ENCODE measurements at places on chromosomes 1 and 21. TPM values are rescaled to one million over a fixed set of nuclear protein-coding genes. Genes with fewer than 3 reads are reported as not detected.

DNA sequence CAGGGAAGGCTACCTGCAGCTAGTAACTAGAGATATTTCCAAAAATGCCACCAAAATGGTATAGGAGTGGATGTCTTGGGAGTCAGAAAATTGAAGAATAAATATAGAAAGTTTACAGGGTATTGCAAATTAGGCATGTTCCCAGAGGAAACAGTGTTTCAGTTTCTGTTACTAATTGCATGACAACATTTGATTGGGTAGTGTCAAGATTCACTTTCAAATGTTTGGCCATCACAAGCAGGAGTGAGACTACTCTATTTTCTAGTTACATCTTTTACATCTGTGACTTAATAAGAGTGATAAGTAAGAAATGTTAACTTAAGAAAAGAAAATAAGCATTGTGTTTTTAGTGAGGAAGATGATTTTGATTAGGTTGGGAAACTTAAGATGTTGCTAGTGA is 30.2 kb downstream of the AMY1C start:
- DNase-seq = no peak

DNA sequence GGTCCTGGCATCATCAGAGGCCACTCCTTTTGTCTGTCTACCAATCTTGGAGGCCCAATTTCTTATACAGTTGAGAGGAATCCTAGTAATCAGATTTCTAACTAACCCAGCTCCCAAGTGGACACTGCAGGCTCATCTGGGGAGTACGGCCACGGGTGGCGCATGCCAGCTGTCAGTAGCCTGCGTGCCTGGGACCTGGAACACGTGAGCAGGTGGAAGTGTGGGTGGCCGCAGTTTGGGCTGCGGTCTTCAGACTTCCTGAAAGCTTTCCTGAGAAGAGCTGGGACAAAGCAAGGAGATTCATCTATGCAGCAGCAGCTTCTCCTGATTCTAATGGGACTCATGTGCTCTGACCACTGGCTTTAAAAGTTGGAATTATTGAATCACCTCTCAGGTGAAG is 12.4 kb downstream of the ADORA3 start:
- no peak for DNase-seq

DNA sequence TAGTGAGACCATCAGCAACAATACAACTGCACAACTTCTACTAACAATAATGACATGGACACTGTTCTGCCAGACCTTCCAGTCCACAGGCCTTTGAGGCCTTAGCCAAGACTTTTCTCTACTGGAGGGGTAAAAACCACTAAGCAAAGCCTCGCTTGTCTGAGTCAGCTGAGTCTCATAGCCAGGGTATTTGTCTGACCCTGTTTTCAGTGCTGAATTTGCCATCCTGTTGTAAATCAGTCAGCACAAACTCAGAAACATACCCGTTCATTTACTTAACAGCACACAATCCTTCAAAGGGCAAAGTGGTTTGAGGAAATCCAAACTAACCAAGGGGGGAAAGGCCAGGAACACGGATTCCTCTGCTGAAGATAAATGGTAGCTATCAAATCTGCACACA is 537.8 kb downstream of the SMYD3 start:
- no peak for DNase-seq

DNA sequence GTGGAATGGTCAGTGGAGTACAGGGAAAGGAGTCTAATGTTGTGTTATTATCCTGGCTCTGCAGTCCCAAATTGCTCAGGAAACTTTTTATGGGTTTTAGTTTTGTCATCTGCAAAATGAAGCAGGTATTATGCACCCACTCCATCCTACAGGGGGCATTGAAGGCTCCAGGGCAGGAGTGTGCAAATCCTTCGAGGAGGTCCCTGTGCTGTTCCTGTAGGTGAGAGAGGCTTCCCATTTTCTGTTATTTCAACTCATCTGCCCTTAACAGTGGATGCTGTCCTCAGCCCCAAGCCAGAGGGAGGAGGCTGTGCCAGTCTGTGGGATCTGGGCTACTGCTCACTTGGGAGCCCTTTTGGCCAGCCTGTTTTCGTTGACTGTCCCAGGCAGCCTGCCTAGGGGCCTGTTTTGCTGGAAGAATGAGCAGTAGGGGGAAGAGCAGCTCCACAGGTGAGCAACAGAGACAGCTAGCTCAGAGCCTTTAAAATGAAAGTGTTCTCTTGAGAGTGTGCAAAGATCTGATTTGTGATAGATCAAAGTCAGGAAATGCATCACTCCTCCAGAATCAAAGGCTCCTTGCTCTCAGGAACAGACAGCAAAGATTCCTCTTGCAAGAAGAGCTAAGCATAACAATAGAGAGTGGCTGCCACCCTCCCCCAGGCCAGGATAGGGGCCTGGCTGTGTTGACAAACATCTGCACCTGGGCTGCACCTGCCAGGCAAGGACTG is 317.6 kb upstream of the PROX1 start:
- peak; percentile 96 for DNase-seq

The PTPN14 gene
- total RNA-seq = 79.0 TPM

The CFHR2 gene
- not detected for total RNA-seq

The IGSF21 gene
- 5.2 TPM for total RNA-seq

DNA sequence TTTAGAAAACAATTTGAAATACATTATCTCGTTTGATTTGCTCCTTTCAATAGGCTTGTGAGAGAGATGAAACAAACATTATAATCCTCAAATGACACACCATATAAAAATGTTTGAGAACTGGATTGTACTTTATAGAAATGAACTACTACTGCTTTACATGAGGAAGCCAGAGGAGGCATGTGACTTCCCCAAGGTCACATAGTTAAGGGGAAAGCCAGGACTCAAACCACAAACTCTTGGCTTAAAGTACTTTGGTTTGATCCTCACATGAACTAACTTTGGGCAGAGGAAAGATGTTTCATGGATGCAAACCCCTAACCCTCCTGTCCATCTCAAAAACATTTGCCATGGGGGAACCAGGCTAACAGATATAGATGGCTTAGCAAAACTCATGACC is 4.7 kb downstream of the ARHGEF11 start:
- DNase-seq = no peak
